Activated naive CD4-positive, alpha-beta T cell treated with Interleukin-2 at 50 U/mL for 16 hours (primary cell): ENCODE measurements at places on chromosomes 4 and X.

- no peak for DNase-seq
These were observed 4.9 kb upstream of the PLK4 start for GRCh38 chr4:127875791-127876190.

- DNase-seq, result no peak
These were observed 152.2 kb upstream of the PPARGC1A start for GRCh38 chr4:24042094-24042493.

DNA sequence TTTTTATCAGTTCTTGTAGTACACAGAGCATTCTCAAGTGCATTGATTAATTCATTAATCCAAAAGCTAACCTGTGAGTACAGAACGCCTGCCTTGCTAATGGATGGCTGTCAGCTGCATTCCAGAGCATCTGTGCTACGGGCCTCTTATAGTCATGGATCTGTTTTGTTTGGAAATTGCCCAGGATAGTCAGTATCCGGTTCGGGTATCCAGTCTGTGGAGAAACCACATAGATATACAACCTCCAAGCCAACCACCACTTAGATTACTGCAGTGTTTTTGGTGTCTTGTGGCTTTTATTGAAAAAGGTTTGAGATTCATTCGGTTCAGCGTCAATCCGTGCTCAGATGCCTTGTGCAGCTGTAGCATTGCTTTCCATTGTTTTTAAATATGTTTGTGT, 4.0 kb downstream of the LAP3 start:
- no peak for DNase-seq

- no peak for DNase-seq
These were observed 248.6 kb downstream of the PCDH18 start for GRCh38 chr4:137283737-137284136.

DNA sequence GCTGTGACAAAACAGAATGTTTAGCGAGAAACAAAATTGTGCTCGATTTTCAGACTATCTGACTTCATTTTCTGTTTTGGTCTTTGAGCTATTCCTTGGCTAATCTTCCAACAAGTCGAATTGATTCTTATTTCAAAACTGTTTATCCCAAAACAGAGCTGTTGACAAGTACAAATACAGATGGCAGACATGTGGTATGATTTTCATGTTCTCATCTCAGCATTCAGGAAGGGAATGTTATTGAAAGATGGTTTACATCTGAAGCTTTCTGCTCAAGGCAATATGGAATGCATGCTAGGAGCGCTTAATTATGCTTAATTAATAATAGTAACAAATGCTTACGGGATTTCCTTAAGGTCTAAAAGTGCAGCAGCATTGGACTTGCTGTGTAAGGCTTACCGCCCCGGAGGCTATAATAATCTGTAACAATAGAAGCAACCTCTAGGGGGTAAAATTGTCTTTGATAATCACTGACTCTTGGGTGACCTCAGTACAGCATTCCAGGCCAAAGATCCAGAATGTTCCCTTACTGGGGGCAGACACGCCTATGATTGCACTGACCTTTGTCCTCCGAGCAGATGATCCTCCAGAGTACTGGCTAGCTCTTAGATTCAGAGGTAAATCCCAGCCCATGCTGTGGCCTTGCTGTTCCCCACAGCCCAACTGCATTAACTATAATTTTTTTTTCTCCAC, 16.4 kb downstream of the LSM6 start:
- DNase-seq, result no peak

GRCh38 chr4:181792641-181793040, 450.6 kb upstream of the TENM3 start:
- DNase-seq, result no peak

GRCh38 chrX:131985526-131986049, 37.5 kb upstream of the STK26 start:
- no peak for DNase-seq

DNA sequence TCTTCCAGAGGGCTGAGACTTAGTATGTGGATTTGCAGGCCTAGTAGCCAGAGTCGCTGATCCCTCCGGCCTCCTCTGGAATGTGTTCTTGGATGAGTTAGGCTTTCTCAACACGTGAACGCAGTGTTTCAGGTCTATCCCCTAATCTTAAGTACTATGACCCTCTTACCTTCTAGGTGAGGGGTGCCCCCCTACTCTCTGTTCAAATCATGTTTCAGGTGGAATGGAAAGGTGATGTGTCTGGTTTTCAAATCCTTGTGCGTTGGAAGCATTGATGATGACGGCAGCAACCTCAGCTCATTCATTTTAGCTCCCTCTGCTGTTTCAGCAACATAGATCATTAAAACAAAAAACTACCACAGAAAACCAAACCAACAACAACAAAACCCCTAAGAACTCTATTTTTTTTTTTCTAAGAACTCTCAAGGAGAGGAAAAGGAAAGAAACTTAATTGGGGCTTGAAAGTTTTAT, 56.4 kb downstream of the RWDD4 start:
- DNase-seq, result no peak

GRCh38 chrX:117522725-117523700, 593.6 kb downstream of the KLHL13 start:
- no peak for DNase-seq

DNA sequence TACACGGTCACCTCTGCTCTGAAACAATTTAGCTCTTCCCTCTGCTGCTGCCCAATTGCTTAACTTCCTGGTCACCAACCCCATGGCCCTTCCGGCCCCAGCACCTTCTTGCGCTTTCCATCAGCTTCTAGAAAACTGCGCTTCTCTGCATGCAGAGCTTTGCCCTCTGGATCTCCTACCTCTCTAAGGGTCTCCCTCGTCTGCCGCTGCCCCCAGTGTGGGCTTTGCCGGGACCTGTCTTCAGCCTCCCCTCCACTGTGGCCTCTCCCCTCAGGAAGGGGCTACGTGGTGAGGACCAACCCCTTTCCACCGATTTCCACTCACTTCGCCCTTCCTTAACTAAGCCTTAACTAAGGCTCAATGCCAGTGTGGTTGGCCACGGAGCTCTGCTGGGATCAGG, 94.6 kb downstream of the DCTD start:
- DNase-seq, result no peak

DNA sequence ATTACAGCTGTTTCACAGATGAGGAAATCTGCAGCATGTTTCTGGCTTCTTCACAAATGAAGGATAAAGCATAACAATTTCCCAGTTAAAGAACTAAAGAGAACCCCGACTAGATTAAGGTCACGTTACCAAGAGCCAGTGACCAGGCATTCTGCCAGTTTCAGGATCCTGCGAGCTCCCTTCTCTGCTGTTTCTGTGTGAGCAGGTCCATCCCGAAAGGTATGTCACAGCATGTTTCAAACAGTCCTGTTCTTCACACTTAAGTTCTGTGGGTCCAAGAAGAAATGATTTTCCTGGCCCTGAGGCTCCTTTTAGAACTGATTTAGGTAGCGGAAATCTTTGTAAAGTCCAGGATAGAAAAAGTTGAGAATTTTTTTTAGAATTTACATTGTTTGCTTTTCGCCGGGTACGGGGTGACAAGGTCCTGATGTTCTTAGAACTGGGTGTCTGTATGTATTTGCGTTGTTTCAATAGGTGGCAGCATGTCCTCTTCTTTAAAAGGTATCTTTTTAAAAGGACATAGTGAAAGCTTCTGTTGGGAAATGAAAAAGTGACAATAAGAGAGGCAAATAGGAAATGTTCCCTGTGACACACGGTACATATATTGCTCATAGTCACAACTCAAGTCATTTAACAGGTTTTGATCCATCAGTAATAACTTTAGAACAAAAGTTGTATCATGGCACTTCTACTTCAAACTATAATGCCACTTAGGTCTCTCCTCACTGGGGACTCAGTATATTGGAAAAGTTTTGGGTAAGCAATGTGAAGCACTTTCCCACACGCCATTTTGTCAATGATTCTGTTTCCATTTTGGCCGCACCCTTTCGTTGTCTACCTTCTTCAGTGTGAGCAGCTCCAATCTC, 18.4 kb downstream of the IL21 start:
- no peak for DNase-seq

DNA sequence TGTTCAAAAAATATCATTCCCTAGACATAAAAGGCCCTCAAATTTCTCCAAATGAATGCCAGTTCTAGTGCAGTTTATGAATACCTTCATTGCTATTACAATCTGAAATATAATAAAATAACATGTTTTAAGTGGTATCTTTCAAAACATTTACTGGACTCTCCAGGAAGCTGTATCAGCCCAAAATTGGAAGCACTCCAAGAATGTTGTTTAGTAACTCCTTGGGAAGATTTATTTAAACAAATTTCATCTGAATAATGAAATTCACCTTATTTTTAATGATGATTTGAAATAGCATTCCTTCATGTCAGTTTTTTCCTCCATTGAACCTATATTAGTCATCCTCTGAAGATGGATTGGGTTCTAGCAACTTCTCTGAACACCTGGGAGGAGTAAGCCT, 217.2 kb upstream of the PCDH18 start:
- no peak for DNase-seq

- no peak for DNase-seq
These were observed 23.3 kb downstream of the HOPX start for GRCh38 chr4:56657818-56658217.

- DNase-seq, result no peak
These were observed 10.7 kb downstream of the PNMA6F start for GRCh38 chrX:153310901-153311300.

- no peak for DNase-seq
These were observed 364.9 kb downstream of the ZNF674 start for GRCh38 chrX:46180258-46180687.

- no peak for DNase-seq
These were observed 47.5 kb upstream of the NKX1-1 start for GRCh38 chr4:1453731-1454130.

DNA sequence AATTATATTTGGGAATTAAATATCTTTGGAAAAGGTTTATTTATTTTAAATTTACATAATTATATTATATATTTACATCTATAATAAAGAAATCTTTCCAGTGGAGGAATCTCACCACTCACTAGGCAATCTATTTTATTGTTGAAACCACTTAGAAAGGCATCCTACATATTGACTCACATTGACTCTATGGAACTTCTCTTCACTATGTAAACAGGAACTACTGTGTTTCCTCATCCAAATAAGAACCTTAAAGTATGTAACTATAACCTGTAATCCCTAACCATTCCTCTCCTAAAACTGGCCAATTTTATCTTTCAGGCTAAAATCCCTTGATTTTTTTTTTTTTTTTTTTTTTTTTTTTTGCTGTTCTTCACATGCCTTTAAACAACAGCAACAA, 268.7 kb downstream of the MAPK10 start:
- no peak for DNase-seq

- DNase-seq, result no peak
These were observed 128.2 kb downstream of the ASMT start for GRCh38 chrX:1743105-1743504.

DNA sequence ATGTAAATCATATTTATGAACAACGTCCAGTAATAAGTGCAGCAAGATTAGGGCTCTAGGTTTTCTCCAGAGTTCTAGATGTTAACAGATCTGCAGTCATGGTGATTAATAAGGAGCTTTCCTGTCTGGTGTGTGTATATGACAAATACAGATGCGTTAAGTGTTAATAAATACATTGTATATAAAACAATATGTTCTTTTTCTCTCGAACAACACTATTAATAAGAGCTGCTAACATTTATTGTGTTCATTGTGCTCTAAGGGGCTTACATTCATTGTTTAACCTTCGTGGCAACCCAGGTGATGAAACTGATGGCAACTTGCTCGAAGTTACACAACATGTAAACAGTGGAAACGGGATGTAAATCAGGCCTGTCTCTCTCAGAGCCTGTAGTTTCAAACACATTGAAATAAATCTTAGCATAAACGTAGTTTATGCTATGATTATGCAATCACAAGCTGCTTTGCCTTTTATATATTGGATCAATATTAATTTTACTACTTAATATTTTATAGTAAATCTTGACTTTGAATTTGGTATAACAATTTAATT, 547 bp upstream of the CLGN start:
- DNase-seq, result no peak

DNA sequence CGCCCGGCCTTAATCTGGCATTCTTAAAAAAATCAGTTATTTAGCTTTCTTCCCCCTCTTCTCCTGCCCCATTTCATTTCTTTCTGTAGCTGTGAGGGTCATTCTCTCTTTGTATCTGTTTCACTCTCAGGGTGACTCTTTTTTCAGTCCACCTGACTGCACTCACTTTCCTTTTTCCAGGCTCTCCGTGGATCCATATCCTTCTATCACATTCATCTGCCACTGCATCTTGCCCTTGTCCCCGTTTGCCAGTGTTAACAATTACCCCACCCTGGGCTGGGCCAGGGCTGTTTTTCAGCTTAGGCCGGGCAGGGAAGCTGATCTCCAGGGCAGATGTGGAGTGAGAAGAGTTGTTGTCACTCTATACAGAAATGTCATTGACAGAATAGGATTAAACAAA, 7.7 kb downstream of the FHL1 start:
- DNase-seq, result no peak

GRCh38 chr4:7705062-7705461, 234.6 kb downstream of the AFAP1 start:
- no peak for DNase-seq

GRCh38 chr4:114284629-114285028, 305.2 kb upstream of the ARSJ start:
- DNase-seq, result no peak

DNA sequence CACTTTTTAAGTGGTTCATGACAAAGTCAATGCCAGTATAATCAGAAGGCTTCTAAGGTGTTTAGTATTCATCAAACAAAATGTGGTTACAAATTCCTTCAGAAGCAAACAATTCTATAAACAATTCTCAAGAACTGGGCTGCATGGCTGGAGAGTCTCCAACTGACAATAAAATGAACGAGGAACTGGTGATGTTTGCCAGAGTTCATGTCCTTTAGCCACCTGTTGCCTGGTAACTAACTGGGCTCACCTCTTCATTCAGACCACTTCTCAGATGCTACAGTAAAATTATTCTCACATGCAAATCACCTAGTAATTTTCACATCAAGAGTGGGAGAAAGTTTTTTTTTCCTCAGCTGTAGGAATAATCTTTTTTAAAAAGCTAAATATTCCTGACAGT, 53.3 kb downstream of the CAMK2D start:
- DNase-seq, result no peak

DNA sequence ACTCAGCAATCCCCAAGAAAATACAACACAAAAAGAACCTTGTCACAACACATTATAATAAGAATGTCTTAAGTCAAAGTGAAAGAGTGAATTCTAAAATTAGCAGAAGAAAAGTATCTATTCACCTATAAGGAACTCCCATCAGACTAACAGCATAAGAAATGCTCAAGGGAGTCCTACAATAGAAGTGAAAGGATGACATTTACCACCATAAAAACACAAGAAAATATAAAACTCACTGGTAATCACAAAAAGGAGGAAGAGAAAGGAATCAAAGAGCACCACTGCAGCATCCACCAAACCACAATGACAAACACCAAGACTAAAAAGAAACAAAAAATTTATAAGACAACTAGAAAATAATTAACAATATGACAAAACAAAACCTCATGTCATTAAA, 257.0 kb upstream of the AGTR2 start:
- DNase-seq, result no peak
